T-helper 22 cell (primary cell): ENCODE measurements at places on chromosomes 5 and 9.

- DNase-seq = no peak
Measured at GRCh38 chr9:131253891-131254491, 22.3 kb downstream of the FAM78A start.

DNA sequence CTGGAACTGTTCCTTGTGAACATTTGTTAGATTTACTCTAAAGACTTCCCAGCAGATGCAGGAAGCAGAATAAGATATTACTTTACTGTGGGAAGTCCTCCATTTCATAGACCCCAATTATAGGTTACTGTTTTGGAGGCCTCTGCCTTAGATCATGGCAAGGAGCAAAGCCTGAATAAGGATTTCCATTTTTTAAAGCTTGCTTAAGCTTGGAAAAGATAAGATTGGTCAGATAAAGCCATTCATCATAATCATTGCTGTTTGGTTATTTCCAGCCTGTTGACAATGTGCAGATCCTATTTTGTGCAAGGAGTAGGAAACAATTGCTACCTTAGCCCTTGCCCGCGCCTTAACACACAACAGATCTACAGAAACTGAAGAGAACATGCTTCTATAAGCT lies 129.5 kb upstream of the ITGA1 start:
- DNase-seq = no peak

GRCh38 chr5:177605667-177606066 lies 5.7 kb downstream of the B4GALT7 start:
- no peak for DNase-seq

DNA sequence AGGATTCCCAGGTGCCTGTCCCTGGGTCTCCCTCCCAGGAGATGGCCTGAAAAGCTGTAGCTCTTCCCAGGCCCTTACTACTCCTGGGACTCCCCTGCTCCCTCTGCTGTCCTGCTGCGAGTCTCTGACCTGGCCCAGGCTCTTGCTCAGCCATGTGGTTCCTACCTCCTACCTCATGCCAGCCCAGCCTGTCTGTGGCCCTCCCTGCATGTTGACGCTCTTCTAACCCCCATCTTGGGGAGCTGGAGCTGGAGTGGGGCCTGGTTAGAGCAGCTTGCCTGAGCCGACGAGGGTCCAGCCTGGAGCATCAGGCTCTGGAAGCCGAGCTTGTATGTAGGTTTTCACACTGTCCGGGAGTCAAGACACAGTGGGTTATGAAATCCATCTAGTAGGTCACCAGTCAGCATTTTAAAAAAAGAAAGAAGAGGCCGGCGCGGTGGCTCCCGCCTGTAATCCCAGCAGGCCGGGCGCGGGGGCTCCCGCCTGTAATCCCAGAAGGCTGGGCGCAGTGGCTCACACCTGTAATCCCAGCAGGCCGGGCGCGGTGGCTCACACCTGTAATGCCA lies 244.4 kb downstream of the FANCC start:
- DNase-seq = no peak

DNA sequence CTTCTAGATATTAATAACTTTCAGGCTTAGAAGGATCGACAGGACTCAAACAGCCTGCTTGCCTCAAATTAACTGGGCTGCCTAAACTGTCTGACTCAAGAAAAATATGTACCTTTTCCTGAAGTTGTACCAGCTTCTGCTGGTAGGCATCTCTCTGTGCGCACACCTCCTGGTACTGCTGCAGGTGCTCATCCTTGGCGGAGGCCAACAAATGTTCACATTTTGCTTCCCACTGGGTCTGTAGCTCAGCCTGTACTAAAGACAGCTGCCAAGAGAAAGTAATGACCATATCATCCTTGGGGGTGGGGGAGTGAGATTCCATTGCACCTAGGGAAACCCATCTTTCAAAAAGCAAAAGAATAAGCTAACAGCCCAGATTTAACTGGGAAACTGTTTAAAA lies 22.5 kb downstream of the SLC31A2 start:
- DNase-seq = no peak

DNA sequence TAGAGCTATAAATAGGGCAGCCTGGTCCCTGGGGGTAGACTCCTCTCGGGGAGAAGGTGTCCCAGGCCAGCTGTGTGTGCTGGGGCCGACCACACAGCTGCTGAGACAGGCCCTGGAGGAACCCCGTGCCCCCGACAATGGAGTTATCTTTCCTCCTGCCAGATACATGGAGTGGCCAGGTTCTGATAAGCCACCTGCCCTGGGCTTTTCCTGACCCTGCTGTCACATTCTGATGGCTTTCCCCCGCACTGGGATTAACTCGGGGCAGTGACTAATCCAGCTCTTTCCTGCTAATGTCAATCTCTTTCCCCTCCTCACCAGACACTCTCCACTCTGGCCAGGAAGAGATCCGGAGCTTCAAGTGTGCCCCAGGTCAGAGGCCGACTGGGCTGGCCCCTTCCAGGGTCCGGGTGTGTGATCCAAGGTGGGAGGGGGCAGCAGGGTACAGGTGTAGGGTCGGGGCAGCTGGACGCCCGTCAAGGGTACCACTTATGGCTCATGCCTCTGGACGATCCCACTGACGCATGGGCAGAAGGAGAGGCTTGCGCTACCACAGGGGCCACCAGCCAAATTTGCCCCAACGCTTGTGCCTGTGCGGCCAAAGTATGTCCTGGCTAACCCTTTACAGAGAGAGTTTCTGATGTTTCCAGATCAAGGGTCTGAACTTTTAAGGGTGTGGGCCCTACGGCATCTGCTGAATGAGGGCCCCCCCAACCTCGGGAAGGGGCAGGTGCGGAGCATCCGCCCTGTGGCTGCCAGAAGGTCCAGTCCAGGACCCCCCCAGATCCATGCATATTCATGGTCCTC lies 20.6 kb upstream of the COL5A1 start:
- DNase-seq = no peak

DNA sequence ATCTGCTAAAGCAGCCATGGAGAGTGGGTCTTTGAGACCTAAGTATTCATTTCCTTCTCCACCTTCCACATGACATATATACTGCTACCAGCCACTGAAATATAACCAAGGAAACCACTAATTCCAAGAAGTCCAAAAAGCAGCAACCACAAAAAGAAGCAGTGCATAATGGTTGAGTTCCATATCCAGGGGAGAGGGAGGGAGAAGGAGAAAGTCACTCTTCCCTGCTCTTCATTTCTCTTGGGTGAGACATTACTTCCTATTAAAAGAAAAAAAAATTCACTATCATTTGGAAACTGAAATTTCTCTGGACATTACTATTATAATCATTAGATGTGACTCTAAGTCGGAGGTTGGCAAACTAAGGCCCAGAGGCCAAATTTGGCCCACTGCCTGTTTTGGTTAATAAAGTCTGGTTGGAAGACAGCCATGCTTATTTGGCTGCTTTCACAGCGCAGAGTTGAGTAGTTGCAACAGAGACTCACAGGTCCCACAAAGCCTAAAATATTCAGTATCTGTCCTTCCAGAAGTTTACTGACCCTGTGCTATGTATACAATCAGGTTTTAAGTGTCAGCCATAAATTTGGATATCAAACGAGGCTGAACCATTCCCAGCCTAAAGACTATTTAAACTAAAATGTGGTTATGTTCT lies 168.6 kb downstream of the MPDZ start:
- DNase-seq = no peak

GRCh38 chr5:7225826-7226225 lies 170.1 kb upstream of the ADCY2 start:
- DNase-seq = no peak

- no peak for DNase-seq
Measured at GRCh38 chr5:57550132-57550531, 67.5 kb upstream of the ACTBL2 start.

DNA sequence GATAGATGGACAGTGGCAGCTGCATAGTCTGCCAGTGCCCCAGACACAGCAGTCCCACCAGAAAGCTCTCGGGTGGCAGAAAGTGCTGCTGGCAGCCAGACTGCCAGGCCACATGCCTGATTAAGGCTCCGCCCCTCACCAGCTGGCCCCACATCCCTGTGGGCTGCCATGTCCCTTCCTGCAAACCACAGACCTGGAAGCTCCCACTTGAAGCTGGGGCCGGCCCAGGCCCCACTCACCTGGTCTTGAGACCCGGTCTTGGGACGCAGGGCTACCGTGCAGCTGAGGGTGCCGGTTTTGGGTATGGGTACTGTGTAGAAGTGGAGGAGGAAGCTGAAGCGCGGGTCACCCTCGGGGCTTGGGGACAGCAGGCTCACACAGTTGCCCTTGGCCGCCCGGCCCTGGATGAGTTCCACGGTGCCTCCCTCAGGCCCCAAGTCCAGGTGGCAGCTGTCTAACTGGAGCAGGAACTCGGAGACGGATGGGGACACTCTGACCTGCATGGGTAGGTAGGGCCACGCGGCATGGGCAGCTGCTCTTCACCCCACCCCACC lies 15.3 kb downstream of the FPGS start:
- DNase-seq = no peak

DNA sequence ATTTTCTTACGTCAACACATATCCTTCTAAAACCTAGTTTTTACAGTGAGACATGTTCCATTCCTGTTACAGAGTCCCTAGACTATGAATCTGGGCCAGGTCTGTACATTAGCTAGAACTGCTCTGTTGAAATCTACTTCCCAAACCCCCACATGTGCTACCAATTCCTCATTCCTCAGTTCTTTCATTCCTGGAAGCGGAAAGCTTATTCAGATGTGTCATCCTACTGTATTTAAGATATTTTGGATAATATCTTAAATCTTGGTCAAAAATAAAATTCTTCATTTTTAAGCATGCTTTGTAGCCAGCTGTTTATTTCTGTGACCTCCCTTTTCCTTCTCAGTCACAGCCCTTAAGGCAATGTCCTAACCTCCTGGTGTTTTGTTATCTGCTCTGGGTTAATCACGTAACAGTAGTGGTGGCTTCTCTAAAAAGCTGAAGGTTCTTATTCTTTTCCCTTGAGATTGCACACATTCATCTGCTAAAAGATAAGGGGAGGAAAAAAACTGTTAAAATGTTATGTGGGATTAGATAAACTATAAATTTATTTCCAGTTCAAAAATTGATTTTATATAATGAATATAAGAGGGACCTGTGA lies 35.6 kb downstream of the GLRX start:
- DNase-seq = no peak

DNA sequence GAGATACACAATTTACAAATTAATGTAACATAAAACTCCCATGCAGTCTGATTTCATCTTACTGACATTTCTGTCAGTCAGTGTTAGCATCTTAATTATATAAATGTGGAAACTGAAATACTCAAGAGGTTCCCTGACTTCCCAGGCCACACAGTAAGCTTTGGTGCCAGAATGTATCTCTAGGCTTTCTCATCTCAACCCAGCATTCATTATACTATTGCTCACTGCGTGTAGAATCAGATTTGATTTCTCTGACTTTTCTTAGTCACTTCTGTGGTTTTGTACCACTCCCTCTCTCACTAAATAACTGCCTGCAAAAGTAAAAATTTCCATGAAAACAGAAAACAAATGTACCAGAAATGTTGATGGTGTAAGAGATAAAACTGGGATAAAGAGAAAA lies 31.7 kb upstream of the CDKN2B start:
- DNase-seq = no peak

- no peak for DNase-seq
Measured at GRCh38 chr5:107242411-107243219, 428.1 kb downstream of the EFNA5 start.

DNA sequence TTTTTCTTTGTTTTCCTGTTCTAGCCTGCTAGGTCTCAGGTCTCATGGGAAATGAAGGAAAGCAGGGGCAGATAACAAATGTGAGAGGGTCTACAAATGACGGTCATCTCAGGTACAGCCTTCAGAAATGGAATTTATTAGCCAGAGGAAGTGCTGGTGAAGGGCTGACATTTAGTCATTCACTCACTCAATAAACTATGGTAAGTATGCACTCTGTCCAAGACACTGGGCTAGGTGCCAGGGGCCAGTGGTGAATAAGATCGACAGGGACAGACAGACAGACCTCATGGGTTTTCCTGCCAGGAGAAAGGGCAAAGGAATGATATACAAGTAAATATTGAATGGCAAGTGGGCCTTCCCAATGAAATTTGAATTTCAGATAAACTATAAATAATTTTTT lies 6.3 kb downstream of the PDE6A start:
- DNase-seq = no peak

GRCh38 chr9:127676638-127677037 lies 30.1 kb upstream of the CFAP157 start:
- no peak for DNase-seq

DNA sequence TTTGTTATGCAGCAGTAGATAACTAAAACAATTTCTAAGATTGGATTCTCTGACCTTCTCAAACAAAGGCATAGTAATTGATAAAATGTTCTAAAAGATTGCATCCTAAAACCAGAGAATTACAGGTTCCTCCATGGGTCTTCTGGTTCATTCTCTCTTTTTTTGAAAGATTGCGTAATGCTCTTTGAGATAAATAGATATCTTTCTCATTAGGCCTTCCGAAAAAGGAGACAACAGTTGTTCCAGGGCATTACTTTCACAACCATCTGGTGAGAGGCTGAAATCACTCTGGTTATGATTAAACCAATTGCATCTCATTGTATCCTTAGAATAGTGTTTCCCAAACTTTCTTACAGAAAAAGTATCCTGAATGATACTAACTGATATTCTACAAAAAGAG lies 174.7 kb upstream of the NREP start:
- DNase-seq = no peak

DNA sequence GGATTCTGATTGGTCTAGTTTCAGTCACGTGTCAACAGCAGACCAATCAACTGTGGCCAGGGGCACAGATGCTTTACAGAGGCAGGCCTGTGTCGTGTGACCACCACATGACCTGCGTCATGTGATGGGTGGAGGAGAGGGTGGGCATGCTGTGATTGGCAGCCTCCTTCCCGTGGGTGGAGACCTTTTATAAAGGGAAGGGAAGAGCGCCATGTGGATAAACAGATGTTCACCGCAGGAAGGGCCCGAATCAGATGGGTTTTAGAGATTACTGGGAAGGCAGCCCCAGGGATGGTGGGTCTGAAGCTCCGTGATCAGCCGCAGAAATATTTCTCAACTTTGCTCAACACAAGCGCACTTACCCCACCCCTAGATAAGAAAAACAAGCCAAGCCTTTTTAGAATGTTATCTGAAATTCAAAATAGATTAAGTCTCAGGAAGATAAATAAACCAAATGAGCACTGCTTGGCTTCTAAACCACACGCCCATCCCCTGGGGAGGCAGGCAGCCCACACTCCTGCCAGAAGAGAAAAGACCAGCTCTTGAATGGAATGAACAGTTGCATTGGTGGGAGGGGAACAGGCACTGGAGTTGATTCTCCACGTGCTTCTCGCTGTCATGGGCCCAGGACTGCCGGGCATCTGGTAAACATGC lies 43.6 kb downstream of the ROPN1L start:
- DNase-seq = no peak

DNA sequence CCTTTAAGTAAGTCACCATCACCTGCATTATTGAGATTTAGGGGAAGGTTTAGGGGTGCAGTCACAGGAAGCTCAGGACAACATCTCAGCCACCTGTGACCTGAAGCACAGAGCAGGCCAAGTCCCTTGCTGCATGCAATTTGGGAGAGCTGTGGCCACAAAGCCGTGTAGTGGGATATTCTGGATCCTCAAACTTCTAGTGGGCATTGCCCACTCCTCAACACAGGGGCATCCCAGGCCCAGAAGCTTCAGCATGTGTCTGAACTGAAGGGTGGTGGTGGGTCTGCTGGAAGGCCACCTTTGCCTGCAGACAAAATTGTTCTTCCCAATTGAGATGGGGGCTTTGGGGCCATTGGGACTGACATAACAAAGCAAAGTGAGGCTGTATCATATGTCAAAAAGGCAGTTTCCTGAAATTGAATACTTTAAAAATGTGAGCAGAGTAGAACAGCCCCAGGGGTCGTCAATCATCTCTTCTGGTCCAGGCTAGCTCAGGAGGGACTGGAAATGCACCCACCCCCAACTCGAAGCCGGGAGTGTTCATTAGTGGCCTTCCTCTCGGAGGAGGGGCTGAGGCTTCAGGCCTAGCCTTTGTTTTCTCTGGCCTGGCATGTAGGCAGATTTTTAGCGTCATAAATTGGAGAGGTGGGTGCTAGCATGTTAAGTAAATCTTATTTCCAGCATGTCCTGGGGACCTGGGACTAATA lies 2.8 kb upstream of the GADD45G start:
- DNase-seq = no peak
